NCI-H524 treated with DMSO at 0.1 percent for 48 hours (cell line): ENCODE measurements at places on chromosomes 1 and 21.

DNA sequence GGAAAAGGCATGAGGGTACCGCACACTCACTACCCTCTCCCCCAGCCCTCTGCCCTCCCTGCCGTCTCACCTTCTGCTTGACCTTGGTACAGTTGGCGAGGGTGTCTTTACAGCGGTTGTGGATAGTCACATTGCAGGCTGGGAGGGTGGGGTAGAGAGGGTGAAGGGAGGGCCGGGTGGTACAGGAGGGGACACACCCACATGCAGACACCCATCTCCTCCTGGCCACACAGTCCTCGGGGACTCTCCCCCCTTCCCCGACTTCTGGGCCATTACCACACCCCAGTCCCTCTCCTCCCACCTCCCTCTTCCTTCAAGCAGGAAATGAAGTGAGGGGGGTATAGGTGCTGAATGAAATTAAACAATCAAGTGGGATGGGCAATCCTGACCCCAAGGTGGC lies 11.6 kb downstream of the ARHGEF2 start:
- DNase-seq = no peak

- no peak for DNase-seq
Observed at GRCh38 chr21:45999581-46000181, 18.1 kb downstream of the COL6A1 start.

DNA sequence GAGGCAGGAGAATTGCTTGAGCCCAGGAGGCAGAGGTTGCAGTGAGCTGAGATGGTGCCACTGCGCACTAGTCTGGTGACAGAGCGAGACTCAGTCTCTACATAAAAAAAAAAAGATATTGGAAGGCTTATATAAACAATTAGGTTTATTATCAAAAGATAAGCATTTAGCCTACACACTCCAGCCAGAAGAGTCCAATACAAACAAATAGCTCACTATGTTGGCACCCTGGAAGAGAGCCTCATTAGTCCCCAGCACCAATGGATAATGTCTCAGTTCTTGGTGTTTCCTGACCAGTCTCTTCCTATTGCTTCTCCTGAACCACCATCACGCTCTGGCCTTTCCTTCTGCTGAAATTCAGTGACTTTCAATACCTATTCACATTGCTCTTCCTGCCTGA lies 48.6 kb upstream of the ATP1A1 start:
- no peak for DNase-seq

- no peak for DNase-seq
Observed at GRCh38 chr1:36414384-36414783, 16.7 kb upstream of the LSM10 start.

DNA sequence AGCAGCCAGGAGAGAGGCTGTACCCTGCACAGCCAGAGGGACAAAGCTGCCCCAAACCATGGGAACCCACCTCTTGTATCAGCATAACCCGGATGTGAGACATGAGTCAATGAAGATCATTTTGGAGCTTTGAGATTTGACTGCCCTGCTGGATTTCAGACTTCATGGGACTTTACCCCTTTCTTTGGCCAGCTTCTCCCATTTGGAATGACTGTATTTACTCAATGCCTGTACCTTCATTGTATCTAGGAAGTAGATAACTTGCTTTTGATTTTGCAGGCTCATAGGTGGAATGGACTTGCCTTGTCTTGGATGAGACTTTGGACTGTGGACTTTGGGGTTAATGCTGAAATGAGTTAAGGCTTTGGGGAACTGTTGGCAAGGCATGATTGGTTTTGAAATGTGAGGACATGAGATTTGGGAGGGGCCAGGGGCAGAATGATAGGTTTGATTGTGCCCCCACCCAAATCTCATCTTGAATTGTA lies 616.2 kb downstream of the RWDD3 start:
- DNase-seq = no peak

DNA sequence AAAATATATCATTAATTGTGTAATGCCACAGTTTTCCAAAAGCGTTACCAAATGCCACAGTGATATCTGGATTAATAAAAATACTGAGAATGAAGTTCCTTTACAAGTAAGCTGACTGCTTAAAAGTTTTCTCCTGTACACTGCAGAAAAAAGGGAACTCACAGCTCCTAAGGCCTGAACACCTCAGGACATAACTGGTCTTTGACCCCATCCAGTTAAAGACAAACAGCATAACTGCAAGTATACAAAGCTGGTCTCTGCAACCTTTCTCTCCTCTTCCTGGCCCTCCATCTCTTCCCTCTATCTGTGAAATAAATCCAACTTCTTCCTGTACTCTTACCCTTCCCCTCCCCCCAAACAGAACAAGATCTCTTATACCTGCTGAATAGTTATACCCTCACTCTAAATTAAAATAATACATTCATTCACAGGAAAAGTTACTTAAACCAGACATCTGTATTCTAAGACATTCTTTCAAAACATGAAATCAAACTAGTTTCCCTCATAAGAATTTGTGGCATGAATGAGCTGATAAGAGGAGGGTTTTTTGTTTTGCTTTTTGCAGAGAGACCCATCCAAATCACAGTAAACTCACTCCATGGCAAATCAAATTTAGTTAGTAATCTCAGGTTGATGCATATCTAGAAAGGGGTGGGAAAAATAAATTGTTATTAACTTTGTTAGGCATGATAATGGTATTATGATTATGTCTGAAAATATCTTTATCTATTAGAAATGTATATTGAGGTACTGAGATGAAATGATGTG lies 2.9 kb downstream of the DIPK1A start:
- DNase-seq = no peak

GRCh38 chr1:228358039-228358763 lies 48.4 kb downstream of the TRIM11 start:
- DNase-seq = no peak

GRCh38 chr1:40711465-40712404 lies 20.2 kb downstream of the NFYC start:
- DNase-seq = no peak

DNA sequence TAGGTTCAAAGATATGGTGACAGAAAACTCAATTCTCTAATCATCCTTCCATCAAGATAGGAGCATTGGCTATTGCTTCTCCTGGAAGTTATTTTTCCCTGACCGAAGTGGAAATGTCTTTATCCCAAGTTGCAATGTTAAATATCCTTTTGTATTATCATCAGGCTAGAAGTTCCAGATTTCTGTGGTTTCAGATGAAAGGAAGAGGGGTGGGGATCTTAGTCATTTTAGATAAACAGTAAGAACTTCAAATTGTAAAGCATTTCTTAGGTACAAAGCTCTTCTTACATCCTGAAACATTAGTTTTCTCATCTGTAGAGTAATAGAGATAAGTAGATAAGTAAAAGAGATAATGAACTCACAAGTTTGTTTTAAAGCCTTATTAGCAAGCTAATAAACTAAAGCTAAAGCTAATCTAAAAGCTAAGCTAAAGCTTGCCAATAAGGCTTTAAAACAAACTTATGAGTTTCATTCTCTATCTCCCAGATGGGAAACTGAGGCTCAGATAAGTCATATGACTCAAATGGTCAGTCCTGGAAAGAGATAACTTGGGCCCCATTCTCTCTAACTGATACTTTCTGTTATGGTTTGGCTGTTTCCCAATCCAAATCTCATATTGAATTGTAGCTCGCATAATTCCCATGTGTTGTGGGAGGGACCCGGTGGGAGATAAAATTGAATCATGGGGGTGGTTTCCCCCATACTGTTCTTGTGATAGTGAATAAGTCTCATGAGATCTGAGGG lies 99.2 kb upstream of the KCNK2 start:
- DNase-seq = no peak

- no peak for DNase-seq
Observed at GRCh38 chr1:37559080-37559479, 2.3 kb downstream of the DNALI1 start.

GRCh38 chr1:33094971-33095604 lies 14.1 kb downstream of the AZIN2 start:
- no peak for DNase-seq

GRCh38 chr1:104760017-104760416 lies 1010.3 kb downstream of the AMY1C start:
- no peak for DNase-seq
